ENCODE measurements at places on chromosomes 7 and 10.

DNA sequence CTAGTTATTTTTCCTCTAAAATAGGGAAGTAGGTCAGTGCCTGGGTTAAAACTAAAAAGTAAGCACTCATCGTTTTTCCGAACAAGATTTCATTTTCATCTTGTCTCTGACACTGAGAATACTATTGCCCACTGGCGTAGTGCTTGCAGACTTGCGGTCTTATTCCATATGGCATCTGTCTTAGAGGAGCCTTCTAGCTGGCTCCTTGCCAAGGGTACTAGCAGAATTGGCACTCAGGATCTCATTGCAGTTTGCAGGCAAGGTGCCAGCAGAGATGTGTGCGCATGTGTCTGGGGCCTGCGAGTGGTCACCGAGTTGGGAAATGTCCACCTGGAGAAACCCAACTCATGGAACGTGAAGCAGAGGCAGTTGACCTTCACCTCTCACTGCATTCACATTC lies 143.4 kb downstream of the CELF2 start:
- no peak for DNase-seq

- no peak for DNase-seq
These were observed 292.0 kb upstream of the MBL2 start for GRCh38 chr10:53064614-53065013.

DNA sequence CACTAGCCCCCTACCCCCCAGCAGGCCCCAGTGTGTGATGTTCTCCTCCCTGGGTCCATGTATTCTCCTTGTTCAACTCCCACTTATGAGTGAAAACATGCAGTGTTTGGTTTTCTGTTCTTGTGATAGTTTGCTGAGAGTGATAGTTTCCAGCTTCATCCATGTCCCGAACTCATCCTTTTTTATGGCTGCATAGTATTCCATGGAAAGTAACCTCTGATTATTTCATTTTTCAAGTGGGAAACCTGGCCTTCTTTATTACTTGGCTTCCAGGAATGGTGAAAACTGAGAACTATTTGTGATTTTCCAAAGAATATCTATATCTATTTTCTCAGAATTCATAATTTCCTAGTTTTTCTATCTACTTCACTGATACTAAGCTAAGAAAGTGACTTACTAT lies 235.0 kb downstream of the MTERF1 start:
- no peak for DNase-seq

- DNase-seq: no peak
These were observed 18.8 kb upstream of the VPS41 start for GRCh38 chr7:38927751-38928150.

- DNase-seq: peak; percentile 73
These were observed 10.5 kb upstream of the ACSM6 start for GRCh38 chr10:95183271-95184230.

DNA sequence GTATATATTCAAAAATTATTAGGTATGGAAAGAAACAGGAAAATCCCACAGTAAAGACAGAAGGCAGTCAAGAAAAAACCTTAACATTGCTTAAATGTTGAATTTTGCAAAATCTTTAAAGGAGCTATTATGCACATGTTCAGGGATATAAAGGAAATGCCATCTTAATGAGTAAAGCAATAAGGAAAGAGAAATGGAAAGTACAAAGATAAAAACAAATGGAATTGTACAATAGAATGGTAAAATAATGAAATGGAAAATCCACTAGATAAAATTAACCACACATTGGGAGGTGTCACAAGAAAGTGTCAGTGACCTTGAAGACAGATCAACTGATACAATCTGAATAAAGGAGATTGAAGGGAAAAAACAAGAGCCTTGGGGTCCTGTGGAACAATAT lies 82.0 kb downstream of the KIF20B start:
- no peak for DNase-seq

DNA sequence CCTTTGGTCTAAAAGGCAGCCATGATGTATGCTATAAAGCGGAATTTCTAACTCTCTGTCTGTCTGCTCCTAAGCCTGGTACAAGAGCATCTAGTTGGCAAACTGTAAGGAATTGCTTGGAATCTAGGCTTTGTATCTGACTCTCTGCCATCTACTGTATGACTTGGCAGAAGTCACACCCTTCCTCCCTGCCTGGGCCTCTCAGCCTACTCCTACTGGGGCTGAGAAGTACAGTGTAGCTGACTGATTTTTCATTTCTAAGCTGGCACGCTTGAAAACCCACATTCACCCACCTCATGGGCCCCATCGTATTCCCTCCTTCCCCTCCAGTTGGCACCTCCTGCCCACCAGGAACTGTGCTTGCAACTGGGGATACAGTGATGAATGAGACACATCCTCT lies 435.2 kb downstream of the PLXNA4 start:
- no peak for DNase-seq

- no peak for DNase-seq
These were observed 29.4 kb downstream of the ZRANB1 start for GRCh38 chr10:124971276-124971675.

GRCh38 chr7:45229156-45229920 lies 71.7 kb downstream of the RAMP3 start:
- DNase-seq: no peak

- DNase-seq: no peak
These were observed 1136.1 kb upstream of the POT1 start for GRCh38 chr7:126065766-126066165.

DNA sequence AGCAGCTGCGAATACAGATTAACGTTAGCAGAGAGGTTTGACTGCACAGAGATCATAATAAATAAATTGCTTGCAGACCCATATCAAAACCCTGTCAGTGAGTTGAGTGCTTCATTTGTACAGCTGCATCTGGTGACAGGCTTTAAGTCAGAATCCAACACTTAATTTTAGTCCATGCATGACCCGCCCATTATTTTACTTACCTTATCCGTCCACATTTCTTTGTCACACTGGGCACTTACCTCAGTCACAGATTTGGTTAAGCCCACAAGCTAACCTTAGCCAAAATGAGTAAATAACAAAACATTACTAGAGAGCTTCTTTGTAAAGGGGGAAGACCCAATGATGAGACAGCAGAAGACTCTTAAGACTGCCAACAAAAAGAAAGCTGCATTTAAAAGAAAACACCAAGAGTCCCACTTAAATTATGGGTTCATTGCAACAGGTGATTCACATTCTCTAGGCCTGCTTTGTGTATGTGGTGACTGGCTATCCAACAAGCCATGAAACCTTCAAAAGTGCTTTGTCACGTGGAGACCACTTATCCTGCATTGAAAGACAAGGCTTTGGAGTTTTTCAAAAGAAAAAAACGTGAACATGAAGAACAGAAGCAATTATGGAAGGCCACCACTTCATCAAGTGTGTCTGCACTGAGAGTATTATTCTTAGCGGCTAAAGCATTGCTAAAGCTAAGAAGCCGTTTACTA lies 32.2 kb downstream of the PHTF2 start:
- no peak for DNase-seq

DNA sequence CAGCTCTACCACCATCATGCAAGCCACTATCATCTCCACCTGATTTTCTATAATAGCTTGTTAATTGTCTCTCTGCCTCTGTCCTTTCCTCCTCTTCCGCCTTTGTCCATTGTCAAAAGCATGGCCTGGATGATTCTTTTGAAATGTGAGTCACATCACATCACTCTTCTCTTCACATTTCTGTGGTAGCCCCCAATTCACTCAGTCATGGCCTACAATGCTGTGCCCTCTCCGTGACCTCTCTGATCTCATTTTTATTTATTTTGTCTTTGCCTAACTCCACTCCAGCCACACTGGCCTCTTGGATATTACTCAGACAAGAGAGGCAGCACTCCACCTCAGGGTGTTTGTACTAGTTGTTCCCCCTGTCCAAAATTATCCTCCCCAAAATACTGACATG lies 4.9 kb upstream of the ABCB4 start:
- no peak for DNase-seq

DNA sequence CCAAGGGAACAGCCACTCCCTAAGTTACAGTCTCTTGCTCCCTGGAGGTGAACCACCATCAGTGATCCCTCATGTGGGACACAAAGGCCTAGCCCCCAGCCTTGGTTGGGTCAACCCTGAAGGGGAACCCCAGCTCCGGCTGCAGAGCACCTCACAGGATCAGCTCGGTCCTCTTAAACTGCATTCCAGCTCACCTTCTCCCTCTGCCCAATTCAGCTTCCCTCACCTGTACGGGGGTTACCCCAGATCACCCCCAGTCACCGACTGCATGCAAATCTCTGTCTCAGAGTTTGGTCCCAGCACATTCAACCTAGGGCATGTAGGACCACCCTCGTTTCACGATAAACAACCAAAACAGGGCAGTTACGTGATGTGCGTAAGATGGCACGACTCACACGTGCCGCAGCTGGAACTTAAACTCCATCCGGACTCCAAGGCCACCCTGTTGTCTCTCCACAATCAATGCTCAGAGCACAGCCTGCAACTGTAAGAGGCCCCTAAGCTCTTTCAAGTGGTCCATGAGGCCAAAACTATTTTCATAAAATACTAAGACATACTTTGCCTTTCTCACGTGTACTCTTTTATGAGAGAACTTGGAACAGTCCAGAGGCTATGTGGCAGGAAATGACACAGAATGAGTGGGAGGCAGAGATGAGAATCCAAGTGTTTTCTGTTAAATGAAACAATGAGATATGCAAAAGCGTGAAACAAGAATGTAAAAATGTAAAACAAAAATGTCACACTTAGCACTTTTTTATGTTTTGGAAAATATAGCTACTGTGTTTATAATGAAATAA lies 285.2 kb downstream of the PTPRN2 start:
- no peak for DNase-seq

DNA sequence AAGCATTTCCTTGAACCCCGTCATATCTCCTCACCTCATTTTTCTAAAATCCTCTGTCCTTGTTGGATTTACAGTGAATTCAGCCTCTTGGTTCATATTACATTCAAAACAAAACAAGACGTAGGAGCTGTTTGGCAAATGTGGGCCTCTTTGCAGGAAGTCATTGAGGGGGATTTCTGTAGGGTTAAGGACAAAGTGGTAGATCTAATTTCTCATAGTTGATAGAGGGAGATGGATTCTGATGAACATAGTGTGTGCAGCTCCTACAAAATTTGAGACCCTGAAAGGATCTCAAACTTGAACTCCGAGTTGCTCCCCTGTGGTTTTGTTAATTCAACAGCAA lies 682 bp downstream of the TBXAS1 start:
- DNase-seq: no peak

DNA sequence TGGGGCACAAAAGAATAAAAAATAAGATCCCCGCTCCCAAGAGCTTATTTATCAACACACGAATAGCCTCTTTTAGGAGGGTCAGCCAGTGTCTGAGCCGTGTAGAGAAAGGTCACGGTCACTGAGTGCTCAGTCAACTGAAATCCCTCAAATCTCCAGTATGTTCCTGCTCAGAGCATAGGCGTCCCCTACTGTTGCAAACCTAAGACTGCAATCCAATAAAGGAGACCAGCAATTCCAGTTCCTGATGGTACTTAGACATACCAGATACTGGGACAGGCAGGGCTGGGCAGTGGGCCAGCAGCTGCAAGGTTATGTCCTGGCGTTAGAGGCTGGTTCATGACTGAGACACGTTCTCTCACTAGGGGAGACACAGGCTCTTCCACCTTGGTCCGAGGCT lies 93.6 kb downstream of the CACNB2 start:
- no peak for DNase-seq

DNA sequence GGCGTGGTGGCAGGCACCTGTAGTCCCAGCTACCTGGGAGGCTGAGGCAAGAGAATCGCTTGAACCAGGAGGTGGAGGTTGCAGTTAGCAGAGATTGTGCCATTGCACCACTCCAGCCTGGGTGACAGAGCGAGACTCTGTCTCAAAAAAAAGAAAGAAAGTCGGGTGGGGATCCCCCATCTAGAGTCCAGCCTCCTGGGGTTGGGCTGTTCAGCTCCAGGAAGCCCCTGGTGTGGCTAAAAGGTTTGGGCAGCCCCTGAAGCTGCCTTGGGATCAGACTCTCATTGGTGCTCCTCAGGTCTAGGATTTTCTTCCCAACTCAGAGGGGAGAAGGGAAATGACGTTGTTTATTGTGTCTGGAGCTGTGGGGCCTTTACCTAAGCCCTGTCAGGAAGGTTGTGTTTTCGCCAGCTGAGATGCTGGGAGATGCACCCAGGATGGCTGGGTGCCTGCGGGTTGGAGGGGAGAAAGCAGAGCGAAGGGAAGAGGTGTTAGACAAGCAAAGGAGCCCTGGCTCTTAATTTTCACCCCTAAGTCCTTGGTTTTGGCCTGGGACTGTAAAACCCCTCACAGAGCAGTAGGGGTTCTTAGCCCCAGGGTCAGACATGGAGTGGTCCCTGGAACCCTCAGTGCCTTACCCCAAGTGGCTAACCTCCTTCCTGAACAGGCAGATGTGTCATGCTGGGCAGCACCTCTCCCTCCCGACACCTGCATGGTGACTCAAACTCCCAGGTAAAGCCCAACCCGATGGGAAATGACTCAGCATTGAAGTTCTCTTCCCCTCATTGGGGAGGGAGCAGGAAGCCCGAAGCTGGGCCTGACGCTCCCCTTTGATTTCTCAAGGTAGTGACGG lies 21.1 kb downstream of the PLAU start:
- peak; percentile 77 for DNase-seq

GRCh38 chr10:71752391-71753090 lies 20.8 kb downstream of the VSIR start:
- no peak for DNase-seq

GRCh38 chr7:75795831-75796285 lies 17.7 kb downstream of the CCL24 start:
- no peak for DNase-seq

GRCh38 chr7:22326181-22326580 lies 30.8 kb downstream of the RAPGEF5 start:
- DNase-seq: no peak

GRCh38 chr7:69757981-69758430 lies 159.7 kb downstream of the AUTS2 start:
- no peak for DNase-seq

GRCh38 chr7:69813637-69814240 lies 215.5 kb downstream of the AUTS2 start:
- no peak for DNase-seq

GRCh38 chr10:109966961-109967738 lies 40.6 kb upstream of the ADD3 start:
- no peak for DNase-seq

DNA sequence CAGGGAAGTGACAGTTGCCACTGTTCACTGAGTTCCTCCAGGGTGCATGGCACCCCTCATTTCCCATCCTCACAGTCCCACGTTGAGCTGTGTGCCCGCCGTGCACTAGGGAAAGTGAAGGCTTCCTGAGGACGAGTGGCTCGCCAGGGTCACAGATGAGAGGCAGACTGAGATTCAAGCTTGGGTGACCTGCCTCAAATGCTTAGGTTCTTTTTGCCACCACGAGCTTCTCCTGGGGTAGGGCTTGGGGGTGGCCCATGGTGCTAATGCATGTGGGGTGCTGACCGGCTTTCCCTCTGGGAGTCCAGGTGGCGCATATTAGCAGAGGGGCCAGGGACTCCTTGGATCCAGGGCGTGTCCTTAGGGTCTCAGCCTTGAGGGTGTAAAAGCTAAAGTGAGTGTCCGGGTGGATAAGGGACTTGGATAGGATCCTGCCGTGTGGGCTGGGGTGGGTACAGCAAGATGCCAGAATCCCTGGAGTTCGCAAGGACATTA lies 1.9 kb downstream of the CALHM2 start:
- no peak for DNase-seq
